ENCODE measurements at places on chromosomes 13 and 19. TPM values are rescaled to one million over a fixed set of nuclear protein-coding genes. Genes with fewer than 3 reads are reported as not detected.

The DIAPH3 gene
- total RNA-seq = 24.9 TPM

The ZNF763 gene
- 0.98 TPM for total RNA-seq

GRCh38 chr13:80437231-80437630, 96.3 kb upstream of the SPRY2 start:
- DNase-seq = no peak
- no peak overlapping the region for H3K4me3 ChIP-seq
- no peaks in the 10 kb centered on the region for H3K4me1 ChIP-seq
- H3K27me3 ChIP-seq = no peaks in the 10 kb centered on the region
- no peak overlapping the region for H3K27ac ChIP-seq
- no peaks in the 10 kb centered on the region for H3K36me3 ChIP-seq

DNA sequence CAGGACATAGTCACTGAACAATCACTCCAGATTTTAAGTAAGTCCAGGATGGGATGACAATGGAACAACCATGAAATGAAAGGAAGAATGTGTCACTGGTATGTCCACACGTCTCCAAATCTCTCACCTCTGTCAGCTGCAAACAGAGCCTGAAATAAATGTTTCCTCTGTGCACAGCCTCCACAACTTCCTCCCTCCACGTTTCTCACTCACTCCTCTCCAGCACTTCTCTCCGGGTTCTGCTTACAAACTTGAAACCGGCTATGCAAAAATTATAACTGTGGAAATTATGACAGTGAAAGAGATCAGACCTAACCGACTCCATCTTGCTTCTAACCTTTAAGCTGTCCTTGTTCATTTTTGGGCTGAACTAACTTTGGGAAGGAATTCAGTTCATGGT, 35.0 kb upstream of the ALOX5AP start:
- peaks cover 34% of the 10 kb centered on the region for H3K4me1 ChIP-seq
- DNase-seq = no peak
- no peak overlapping the region for H3K4me3 ChIP-seq
- H3K27me3 ChIP-seq = peaks cover 31% of the 10 kb centered on the region
- H3K36me3 ChIP-seq = no peaks in the 10 kb centered on the region

- H3K4me1 ChIP-seq = peaks cover 16% of the 10 kb centered on the region
- no peak overlapping the region for H3K4me3 ChIP-seq
- H3K27ac ChIP-seq = no peak overlapping the region
- H3K27me3 ChIP-seq = no peaks in the 10 kb centered on the region
- peaks cover 2% of the 10 kb centered on the region for H3K36me3 ChIP-seq
- no peak for DNase-seq
Measured at GRCh38 chr19:48716562-48717291, 2.8 kb downstream of the MAMSTR start.

GRCh38 chr13:65990684-65991083, 1239.5 kb downstream of the PCDH9 start:
- H3K4me1 ChIP-seq = no peaks in the 10 kb centered on the region
- no peaks in the 10 kb centered on the region for H3K27me3 ChIP-seq
- H3K4me3 ChIP-seq = no peak overlapping the region

DNA sequence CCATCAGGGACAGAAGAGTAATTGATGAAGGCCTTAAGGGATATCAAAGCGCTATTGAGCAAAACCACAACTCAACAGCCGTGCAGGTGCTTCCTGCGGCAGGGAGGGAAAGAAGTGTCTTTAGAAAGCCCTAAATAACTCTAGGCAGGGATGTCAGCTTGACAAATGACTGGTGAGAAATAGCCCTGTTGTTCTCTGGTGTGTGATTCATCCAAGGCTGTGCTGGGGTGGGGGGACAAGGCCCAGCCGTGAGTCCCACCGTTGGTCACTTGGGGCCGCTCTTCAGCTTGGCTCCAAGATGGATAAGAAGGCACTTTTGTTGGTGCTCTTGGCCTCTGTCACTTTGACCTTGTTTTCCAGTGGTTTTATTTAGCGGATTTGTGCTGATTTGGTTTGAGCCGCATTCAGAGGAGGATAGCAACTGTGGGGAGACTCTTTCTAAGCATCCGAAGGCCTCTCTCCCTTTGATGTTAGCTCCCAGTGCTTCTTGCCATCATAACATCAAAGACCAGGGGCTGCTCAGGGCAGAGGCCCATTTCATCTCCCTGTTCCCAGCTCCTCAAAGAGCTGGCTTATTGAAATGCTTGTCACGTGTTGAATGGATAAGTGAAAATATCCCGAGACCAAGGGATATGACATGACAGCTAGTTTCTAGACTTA, 130.3 kb upstream of the SERP2 start:
- no peak overlapping the region for H3K4me3 ChIP-seq
- DNase-seq = no peak
- H3K27ac ChIP-seq = no peak overlapping the region
- H3K36me3 ChIP-seq = no peaks in the 10 kb centered on the region
- peaks cover 39% of the 10 kb centered on the region for H3K27me3 ChIP-seq

DNA sequence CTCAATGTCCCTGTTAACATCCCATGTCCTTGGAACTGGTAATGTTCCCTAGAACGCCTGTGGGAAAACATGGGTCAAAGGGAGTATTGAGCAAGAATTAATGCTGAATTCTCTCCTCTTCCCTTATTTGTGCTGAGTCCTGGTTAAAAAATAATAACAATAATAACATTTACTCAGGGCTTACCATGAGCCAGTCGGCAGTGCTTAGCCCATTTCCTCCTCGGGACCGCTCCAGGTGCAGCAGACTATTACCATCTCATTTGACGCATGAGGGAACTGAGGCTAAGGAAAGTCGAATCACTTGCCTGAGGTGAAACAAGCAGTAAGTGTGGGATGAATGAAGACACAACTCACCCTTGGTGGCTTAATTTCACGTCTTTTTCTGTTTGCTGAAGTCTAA, 33.6 kb upstream of the SLC15A1 start:
- H3K27ac ChIP-seq = no peak overlapping the region
- H3K36me3 ChIP-seq = no peaks in the 10 kb centered on the region
- peaks cover 38% of the 10 kb centered on the region for H3K27me3 ChIP-seq
- no peak for DNase-seq

GRCh38 chr13:27643334-27644132, 21.8 kb downstream of the POLR1D start:
- no peak overlapping the region for H3K4me3 ChIP-seq
- no peak overlapping the region for H3K27ac ChIP-seq
- H3K27me3 ChIP-seq = no peaks in the 10 kb centered on the region
- peaks cover 18% of the 10 kb centered on the region for H3K4me1 ChIP-seq
- DNase-seq = no peak

Data from activated CD8-positive, alpha-beta memory T cell treated with anti-CD3 and anti-CD28 coated beads, Interleukin-2, amount 10 ng/mL, durations not matched to agents 7 days and 5 days (primary cell).